Prostate gland (tissue), 2 donors: ENCODE measurements at places on chromosomes 5 and 9. TPM values are rescaled to one million over a fixed set of nuclear protein-coding genes. Genes with fewer than 3 reads are reported as not detected.

ORM2 gene
- 0.91 TPM for total RNA-seq

KLHL9 gene
- 31.4 TPM for total RNA-seq

ADAMTS12 gene
- 3.7 TPM for total RNA-seq

CARTPT gene
- total RNA-seq, result 1.5 TPM

PCDHA11 gene
- 0.85 TPM for total RNA-seq

ENG gene
- 336 TPM for total RNA-seq

UBE2QL1 gene
- 8.6 TPM for total RNA-seq

SIT1 gene
- 0.18 TPM for total RNA-seq

DNA sequence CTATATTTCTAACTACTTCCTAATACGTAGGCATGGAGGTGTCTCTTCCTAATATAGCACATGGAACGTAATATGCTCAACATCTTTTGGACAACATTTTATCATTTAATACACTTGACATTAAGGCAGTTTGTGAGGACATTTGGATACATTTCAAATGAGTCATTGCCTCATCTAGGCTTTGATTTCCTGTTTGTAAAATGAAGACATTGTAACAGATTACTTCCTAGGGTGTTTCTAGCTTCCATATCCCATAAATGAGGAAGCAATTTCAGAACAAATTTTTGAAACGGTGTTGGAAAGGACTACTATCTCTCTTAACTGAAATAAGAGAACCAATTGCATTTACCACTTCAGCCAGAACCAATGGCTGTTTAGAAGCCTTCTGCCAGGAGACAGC, 38.7 kb downstream of the SLC28A3 start:
- no peak for DNase-seq

DNA sequence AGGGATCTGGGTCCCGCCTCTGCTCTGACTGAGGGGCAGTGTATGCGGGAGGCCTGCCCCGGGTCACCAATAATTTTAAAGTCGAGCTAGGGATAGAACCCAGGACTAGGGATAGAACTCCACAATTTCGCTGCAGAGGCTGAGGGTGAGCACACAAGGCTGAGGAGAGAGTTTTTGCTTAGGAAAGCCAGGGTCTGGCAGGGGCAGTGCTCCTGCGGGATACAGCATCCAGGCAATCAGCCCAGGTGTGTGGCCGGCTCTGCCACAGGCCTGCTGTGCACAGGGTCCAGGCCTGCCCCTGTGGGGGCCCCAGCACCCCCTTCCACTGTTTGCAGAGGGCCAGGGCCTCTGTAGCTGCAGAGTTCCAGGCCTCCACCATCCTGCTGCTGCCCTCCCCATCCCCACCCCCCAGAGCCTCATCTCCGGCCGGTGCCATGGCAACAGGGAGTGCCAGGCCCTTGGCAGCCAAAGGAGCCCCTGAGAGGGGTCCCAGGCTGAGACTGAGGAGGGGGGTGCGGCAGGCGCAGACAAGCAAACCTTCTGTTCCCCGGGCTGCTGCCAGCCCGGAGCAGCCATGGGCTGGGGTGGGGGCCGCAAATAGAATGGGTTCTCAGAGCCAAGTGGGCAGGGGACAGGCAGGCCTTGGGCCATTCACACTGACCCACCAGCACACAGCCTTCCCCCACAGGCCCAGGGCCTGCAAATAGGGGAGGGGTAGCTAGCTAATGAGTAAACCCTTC, 8.6 kb downstream of the PDGFRB start:
- DNase-seq, result no peak

- DNase-seq, result no peak
Measured at GRCh38 chr5:173916233-173916632, 28.1 kb downstream of the CPEB4 start.

GRCh38 chr5:39453606-39454005, 28.8 kb upstream of the DAB2 start:
- no peak for DNase-seq

DNA sequence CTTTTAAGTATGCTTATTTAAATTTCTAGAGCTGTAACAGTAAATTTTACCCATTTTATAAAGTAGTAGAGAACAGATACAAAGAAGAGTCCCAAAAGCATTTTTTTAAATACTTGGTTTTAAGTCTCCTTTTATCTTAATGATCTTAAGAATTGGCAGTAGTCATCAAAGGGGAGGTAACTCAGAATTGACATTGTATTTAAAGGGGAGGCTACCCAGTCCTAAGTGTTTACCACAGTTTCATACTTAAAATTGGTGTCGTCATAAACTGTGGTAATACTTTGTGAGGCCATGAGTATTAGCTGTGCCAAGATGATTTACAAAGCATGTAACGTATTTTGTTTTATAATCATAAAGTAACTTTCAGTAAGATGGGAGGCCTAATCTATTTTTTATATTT, 14.8 kb downstream of the SLC25A46 start:
- no peak for DNase-seq

- DNase-seq, result no peak
Measured at GRCh38 chr5:149656576-149657182, 73.4 kb upstream of the PPARGC1B start.

GRCh38 chr5:55816342-55816741, 34.8 kb upstream of the IL31RA start:
- no peak for DNase-seq

DNA sequence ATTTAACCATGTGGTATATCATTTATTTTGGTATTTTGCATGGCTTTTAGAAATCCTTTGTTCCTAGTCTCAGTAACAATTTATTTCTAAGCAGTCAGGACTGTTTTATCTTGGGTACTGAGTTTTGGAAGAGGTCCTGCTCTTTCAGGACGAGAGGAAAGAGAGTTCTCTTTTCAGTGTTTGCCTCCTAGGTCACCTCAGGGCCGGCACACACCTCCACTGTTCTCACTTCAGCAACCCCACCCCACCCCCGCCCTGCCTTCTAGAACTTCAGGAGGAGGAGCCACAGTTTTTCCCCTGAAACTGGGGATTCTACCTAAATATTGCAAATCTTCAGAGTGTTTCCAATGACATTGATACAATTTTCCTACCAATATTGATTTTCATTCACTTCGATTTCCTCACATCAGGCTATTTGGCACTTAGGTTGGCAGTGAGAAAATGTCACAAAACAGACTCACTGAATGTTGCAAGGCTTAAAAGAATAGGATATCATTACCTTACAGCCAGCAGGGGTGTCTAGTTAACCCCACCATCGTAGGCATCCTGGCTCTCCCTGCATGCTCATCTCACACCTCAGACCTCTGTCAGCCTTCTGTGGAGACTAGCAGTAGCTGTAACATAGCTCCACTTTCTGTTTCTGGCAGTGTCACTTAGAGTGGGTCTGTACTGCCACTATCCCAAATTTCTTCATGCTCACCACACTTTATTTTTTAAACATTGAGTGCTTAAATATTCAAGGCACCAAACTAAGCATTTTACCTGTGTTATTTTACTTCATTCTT, 5.4 kb downstream of the IGIP start:
- no peak for DNase-seq

- DNase-seq, result no peak
Measured at GRCh38 chr9:81512641-81513040, 176.7 kb downstream of the TLE1 start.
